ENCODE measurements at places on chromosomes 16 and 17.

GRCh38 chr16:49324703-49325102, 43.1 kb upstream of the CBLN1 start:
- no peak for DNase-seq

GRCh38 chr16:3971261-3971660, 90.7 kb upstream of the CREBBP start:
- no peak for DNase-seq

- DNase-seq, result no peak
Observed at GRCh38 chr17:43524945-43525575, 21.1 kb downstream of the ETV4 start.

- no peak for DNase-seq
Observed at GRCh38 chr16:63050391-63050790, 1014.2 kb upstream of the CDH8 start.

DNA sequence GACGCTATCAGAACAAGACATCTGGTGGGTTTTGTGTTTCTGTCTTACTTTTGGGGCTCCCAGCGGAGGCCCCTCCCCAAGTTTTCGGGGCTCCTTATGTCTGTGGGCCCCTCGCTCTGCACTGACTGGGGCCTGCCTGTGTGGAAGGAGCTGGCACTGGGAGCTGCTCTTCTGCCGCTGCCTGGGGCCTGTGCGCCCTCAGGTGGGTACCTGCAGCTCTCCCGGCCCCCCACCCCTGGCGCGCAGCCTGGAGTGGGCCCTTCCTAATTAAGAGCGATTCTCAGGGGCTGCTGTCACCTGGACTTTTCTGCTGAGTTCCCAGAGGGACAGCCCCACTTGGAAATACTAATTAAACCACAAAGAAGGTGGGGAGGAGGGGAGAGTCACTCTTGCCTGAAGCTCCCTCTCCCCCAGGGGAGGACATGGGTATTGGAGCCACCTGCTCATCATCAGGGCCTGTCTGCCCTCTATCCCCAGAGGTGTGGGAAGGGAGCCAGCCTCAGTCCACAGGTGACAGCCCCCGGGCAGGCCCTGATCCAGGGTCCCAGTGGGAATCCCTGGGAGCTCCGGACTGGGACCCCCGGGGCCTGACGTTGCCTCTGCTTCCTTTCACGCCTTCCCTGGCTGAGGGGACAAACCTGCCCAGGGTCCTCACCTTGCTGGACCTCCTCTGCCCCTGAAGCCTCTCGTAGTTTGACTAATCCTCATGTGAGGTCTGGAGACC, 36.5 kb downstream of the GSE1 start:
- DNase-seq, result no peak
